Hematopoietic multipotent progenitor cell treated with erythropoietin and hydrocortisone succinate and interleukin-3 and kit ligand, for 4 days (in vitro differentiated cells): ENCODE measurements at places on chromosomes 2 and 18.

- DNase-seq, result no peak
These were observed 9.1 kb downstream of the ITM2C start for GRCh38 chr2:230873661-230874401.

DNA sequence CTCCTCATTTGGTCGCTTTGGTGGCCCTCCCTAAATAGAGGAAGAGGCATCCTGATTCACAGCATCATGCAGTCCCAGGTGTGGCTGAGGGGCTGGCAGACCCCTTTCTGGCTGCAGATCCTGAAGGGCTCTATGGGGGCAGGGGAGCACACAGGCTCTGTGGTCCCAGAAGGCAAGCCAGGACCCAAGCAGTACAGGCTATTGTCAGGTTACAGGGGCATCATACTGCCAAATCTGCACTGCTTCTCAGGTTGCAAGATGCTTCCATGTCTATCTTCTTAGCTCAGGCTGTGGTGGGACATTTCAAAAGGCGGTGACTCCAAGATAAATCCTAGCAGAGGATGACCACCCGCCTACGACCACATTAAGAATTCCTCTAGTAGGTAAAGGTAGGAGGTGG, 54.3 kb downstream of the TTC32 start:
- no peak for DNase-seq

DNA sequence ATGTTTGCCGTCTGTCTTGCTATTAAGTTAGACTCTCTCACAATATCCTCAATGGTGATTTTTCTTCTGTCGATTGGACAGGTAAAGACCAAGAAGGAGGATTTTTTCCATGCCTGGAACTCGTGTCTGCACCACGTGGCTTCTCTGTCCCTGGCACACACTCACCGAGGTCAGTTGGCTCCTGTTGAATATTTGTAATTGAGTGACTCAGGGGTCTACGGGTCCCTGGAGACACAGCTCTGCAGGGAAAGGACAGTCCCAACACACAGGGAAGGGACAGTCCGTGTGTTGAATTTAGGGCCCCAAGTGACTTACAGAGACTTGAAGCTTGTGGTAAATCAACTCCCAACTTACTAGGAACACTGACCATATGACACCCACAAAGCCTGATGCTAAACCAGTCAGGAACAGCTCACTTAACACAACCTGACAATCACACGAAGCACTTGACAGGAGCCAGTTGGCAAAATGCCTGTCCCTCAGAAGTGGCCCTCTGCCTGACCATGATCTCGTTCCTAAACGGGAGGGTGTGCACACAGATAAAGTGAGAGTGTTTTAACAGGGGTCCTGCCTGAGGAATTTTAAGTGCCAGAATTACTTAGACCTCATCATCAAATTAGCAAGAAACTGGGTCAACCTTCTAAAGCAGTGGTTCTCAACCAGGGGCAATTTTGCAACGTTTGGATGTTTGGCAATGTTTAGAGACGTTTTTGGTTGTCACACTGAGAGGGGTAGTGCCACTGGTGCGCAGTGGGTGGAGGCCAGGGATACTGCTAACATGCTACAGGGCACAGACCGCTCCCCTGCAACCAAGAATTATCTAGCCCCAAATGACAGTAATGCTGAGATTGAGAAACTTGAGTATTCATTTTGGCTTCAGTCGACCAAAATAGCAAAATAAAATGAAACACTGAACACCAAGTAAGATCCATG, 88.9 kb upstream of the BCL2L11 start:
- no peak for DNase-seq

DNA sequence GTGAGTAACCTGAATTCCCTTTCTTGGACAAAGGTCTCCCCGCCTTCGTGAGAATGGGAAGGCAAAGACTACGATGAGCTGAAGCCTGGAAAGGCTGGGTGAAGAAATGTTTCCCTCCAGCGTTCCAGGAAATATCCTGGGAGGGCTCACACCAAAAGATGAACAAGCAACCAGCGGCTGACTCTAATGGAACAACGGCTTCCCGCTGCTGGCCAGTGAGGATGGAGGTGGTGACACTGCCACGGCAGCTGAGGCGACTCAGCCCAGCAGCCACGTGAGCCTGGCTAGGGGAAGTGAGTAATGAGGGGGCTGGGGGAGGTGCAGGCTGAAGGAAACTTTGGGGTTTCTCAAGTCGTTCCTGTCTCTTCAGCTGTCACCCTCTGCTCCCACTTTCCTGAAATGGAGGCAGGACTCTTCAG, 105.0 kb upstream of the SMAD7 start:
- DNase-seq, result peak; percentile 84

DNA sequence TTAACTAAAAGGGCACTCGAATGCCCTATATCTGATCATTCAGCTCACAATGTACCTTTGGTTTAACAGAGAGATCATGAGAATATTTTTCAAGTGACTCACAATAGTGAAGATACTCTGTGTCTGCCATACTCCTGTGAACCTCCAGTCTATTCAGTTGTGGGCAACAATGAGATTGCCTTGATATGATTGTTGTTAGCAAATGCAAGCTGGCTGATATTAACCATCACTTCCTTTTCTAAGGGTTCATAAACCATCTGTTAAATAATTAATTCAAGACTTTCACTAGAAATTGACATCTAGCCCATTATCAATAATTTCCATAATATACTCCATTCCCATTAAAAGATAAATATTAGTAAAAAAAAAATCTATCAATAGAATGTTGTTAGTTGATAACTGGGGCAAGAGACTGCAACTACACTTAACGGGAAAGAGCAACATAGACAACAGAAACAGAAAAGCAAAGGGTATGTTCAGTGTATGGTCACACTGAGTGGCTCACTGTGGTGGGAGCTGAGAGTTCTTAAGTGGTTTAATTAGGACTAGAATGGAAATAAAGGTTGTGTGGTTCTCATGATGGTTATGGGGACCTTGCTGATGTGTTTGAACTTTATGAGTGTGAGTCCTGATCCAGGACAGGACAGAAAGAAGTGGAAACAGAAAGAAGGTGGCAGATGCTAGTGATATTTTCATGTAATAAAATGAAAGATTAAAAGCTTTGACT, 11.9 kb downstream of the IL18RAP start:
- DNase-seq, result peak; percentile 53

GRCh38 chr2:163682695-163683094, 53.1 kb downstream of the FIGN start:
- DNase-seq, result no peak

DNA sequence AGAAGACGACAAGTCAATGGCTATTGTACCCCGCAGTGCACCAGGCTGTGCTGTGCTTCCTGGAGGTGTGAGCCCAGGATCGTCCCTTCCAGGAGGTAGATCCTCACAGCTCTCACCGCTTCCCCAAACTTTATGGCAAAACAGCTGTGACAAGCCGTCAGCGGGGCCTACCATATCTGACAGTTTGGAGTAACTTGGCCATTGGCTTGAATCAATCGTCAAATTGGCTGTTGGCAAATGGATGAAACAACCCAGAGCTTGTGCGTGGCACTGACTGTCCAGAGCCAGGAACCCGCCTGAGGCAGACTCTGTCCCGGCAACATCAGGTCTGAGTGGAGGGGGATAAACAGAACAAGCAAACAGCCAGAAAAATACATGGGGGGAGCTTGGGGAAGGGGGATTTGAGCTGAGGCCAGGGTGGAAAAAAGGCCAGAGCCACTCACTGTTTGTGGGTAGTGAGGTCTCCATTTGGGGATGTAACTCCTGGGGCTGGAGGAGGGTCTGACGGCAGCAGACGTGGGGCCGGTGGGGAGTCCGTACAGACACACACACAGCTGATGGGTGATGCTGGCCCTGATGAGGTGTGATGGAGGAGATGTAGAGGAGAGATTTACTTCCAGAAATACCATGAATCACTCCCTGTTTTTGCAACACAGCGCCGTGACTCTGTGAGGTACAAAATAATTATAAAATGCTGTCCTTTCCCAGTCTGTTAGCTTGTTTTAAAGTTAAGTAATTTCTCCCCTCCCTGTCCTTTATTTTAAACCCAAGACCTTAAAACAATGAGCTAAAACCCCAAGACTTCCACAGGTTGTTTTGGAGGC, 174.8 kb downstream of the TWIST2 start:
- no peak for DNase-seq

- peak; percentile 81 for DNase-seq
These were observed 158.6 kb upstream of the RBMS1 start for GRCh38 chr2:160652236-160652635.

DNA sequence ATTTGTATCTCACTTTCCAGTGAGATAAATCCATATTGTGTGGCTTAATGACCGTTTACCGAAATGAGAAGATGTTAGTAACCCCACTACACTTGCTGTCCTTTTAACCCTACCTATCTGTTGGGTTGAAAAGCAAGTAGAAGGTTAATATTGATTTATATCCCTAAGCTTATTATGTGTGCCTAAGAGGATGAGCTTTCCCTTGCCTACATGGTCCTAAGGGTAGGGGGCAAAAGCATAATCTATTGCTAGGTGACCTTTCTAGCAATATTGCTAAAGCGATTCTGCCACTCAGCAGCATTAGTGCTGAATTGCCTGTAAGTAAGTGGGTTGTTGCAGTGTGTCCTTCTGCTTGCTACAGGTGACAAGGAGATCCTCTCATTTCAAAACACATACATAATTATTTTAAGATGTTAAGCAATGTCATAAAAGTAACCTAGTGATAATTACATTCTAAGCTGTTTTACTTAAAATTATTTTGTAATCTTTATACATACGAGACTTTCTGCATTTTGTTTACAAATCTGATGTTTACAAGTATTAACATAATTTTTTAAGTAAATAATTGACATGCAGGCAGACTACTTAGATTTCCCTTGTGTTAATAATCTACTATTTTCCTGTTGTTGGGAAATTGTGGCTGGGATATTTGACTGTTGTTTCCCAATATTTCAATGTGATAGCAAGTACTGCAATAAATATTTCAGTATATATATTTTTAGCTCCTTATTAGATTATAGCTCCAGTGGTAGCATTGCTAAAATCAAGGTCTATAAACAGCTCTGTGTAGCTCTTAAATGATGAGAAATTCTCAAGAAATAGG, 49.1 kb upstream of the CABYR start:
- no peak for DNase-seq

- DNase-seq, result peak; percentile 5
These were observed 631 bp downstream of the MORN2 start for GRCh38 chr2:38876407-38876806.
